ENCODE measurements at places on chromosomes 3 and 15.
A peak's percentile ranks its signal among the peaks of the same experiment; 100 is the strongest.

DNA sequence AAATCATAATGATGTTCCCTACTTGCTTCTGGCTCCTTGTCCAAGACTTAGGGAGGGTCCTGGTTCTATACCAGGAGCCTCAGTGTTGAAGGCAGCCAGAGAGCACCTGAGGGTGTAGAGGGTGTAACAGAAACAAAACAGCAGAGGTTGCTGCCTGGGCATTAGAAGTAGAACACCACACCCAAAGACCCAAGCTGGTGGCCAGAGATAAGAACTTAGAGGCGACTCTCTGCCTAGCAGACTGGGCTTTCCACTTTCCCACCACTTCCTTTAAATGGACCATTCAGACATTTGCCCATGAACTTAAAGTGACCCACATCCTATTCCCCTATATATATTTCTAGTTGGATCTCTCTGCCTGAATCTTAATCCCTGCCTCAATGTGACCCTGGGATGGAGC is 189.8 kb downstream of the KLF13 start:
- no peak for DNase-seq

GRCh38 chr15:75230551-75231371 is 27.4 kb upstream of the GOLGA6C start:
- peak; percentile 61 for DNase-seq

DNA sequence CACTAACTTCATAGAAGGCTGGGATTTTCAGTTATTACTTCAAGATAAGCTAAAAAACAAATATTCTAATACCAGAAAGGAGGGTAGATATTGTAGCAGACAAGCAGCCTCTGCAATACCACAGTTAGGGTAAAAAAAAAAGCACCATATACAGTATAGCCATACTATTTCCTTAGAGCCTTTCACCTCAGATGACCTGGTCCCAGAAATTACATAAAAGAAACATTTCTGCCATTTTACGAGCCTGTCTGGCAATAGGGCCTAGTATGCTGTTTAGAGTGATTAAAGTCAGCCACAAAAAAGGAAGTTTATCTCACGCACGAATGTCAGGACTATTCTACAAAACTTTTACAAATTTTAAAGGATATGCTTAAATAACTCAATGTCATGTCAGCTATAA is 1016.6 kb downstream of the PLOD2 start:
- no peak for DNase-seq

GRCh38 chr3:18531662-18532061 is 106.5 kb upstream of the SATB1 start:
- no peak for DNase-seq

- DNase-seq = no peak
Measured at GRCh38 chr15:74409225-74409624, 24.5 kb downstream of the SEMA7A start.

DNA sequence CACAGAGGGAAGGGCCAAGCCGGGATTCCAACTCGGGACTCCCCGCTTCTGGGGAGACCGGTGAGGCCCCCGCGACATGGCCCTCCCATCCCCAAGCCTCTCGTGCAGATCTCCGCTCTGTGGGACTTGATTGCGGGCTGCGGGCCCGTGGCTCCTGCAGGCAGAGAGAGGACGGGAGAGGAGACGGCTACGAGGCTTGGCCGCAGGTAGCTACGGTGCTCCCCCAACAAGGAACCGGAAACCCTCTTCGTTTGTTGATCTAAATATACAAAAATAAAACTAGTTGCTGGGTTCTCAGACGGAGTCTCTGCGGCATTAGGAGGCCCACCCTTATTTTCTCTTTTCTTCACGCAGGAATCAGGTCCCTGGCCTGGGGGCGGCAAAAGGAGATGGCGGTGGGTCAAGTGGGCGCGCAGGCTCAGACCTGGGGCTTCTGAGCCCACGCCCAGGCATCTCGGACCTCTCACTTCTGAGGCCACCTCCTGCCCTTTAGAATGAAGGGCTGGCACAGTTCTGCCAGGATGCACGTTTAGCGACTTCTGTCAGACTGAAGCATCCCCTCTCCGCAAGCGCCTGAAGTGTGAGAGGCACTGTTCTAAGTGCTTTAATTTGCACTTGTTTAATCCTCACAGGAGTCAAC is 10.9 kb downstream of the GNB5 start:
- peak; percentile 23 for DNase-seq

GRCh38 chr15:65326117-65326526 is 21.6 kb downstream of the RNU5B-1 start:
- peak; percentile 82 for DNase-seq

DNA sequence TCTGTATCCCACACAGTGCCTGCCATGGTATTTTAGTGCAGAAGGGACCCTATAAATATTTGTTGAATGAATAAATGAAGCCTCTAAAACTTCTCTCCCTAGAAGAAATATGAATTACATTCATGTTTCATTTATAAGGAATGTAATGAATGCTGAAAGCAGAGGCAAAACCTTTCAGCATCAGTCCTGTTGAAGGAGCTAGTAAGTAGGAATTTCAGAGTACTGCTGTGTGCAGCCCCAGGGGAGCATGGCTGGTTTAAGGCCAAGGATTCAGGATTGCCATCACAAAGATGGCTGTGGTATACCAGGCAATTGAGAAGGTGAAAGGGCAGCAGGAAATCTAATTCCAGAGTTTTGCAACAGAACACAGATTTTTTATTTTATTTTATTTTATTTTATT is 1131.4 kb downstream of the IGSF11 start:
- DNase-seq = no peak

GRCh38 chr3:120418866-120419490 is 31.8 kb downstream of the FSTL1 start:
- peak; percentile 64 for DNase-seq

GRCh38 chr15:68769702-68770101 is 51.0 kb downstream of the ANP32A start:
- DNase-seq = no peak

GRCh38 chr3:37742574-37743212 is 119.0 kb upstream of the CTDSPL start:
- DNase-seq = no peak

DNA sequence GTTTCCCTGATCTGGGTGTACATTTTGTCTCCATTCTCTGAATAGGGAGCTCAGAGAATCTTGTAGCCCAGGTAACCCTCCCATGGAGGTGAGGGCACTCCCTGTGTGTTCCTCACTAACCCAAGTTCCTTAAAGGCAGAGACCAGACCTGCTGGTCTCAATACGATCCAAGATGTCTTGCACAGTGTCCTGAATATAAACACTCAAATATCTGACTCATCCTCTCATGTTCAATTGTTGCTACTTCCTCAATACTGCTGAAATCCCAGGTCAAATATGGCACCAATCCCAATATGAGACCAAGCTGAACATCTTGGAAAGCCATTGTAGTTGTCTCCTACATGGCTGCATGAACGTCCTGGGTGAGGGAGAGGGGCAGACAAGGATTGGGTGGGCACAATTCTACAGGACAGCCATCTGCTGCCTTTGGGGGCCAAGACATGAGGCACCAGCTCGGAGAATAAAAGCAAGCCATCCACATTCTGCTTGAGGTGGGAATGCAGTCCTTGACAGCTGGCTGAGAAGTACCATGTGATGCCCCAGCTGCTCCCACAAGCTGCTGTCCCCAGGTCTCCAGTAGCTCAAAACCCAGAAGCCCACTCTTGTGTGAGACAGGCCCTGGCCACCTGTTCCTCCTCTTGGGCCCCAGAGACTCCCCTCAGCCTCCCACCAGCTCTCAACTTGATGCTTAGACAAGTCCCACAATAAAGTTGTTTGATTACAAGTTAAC is 18.2 kb downstream of the TBC1D2B start:
- no peak for DNase-seq

DNA sequence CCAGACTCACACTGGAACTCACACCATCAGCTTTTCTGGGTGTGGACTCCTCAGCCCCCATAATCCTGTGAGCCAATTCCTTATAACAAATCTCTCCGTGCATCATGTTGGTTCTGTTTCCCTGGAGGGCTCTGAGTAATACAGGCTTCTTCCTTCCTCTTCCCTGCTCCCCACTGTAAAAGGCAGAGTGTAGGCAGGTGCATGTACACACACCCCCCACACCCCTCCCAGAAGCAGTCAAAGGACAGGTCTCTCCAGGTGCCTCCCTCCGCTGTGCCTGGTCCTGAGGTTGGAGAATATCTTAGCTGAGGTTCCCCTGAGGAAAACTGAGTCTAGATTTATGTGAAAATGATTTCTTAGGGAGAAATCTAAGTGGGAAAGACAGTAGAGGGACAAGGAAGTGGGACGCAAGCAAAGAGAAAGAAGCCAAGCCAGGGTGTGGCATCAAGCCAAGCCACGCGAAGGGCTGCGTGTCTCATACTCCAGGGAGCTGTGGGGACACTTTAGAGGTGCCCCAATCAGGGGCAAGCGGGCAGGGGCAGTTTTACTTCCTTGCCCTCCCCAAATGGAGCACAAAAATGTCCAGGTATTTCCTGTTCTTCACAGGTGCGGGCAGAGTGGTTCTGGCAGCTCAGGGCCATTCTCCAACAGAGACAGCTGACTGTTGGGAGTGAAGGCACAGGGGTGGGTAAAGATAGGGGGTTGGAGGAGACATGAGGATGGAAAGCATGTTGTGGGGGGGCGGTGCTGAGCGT is 86.6 kb downstream of the HMG20A start:
- DNase-seq = no peak

GRCh38 chr3:186385856-186386602 is 24.0 kb upstream of the DGKG start:
- DNase-seq = no peak

DNA sequence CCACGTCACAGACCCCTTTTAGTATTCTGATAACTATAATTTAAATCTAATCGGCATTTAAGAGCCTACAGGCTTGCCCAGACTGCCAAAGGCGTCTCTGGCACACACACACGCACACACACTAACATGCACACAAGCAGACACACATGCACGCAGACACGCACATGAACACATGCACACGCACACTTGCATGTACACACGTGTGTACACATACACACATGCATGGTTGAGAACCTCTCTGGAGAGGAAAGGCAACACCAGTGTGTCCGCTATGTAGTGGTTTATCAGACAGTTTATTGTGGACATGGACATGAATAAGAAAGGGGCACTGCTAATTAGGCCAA is 102.1 kb downstream of the FBLN2 start:
- DNase-seq = no peak

DNA sequence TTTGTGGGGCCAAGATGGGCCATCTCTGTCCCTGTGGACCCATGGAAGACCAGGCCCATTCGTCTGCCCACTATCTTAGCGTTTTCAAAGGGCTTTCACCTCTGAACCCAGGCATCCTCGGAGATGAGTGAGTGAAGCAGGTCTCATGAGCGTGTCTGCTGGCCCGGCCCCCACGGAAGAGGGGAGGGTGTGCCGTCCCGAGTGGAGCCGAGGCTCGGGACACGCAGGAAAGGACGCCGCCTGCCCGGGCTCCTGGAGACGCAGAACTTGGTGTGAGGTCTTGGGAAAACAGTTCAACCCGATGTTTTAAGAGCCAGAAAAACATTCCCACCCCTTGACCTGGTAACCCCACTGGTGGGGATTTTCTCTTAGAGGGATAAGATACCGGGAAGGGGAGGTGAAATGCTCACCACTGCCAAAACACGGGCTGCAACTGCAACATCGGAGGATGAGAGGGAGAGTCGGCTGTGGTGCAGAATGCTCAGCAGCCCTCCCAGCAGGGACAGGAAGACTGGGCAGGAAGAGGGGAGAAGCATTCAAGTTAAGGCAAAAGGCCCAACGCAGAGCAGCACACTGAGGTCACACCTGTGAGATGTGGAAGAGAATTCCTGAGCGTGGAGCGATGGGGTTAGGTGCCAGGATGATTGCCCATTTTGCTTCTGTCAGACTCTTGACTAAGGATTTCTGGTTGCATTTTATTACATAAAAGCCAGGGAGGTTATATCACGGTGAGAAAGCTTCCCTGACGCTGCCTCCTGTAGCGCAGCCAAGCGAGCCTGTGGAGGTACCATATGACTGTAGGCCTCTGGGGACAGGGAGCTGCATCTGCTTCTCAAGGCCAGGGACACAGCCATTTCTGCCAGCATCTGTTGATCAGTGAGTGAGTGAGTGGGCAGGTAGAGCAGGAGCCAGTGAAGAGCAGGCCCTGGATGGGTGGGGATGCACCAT is 14.1 kb upstream of the STAB1 start:
- DNase-seq = no peak

GRCh38 chr15:88312941-88313579 is 56.5 kb upstream of the NTRK3 start:
- no peak for DNase-seq

GRCh38 chr3:190877925-190878324 is 15.4 kb upstream of the GMNC start:
- peak; percentile 38 for DNase-seq

DNA sequence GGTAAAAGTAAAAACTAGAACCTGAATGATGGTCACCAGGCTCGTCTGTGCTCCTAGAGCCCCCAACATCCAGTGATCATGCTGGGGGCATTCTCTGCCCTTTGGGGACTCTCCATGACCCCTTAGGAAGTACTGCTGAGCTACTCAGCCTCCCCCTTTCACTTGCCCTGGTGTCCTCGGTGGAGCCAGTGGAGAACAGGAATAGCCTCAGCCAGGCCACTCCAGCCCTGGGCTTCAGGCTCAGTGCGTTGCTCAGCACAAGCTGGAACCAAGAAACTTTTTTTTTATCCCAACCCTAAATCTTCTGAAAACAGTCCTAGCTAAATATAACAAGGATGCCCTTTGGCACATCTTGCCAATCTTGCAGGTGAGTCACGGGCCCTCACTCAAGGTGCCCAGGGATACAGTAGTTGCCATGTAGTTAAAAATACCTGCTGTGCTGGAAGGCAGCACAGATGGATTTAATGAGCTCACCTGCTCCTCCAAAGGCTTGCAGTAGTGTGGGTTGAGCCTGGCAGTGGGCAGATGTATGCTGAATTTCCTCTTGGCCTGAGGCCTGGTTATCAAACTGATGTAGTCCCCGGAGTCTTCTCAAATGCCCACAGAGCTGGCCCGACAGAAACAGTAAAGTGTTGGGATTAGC is 46.9 kb upstream of the TMEM158 start:
- no peak for DNase-seq

DNA sequence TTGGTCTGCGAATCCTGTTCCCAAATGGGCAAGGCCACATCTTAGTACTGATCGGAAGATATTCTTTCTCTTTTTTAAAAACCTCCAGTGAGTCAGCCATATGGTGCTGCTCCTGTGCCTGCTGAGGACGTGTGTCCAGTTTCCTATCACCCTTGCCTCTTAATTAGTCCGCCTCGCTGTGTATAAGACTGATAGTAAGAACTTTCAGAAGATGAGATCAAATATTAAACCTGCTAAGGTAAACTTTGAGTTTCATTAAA is 612 bp downstream of the UBA5 start:
- DNase-seq = no peak

DNA sequence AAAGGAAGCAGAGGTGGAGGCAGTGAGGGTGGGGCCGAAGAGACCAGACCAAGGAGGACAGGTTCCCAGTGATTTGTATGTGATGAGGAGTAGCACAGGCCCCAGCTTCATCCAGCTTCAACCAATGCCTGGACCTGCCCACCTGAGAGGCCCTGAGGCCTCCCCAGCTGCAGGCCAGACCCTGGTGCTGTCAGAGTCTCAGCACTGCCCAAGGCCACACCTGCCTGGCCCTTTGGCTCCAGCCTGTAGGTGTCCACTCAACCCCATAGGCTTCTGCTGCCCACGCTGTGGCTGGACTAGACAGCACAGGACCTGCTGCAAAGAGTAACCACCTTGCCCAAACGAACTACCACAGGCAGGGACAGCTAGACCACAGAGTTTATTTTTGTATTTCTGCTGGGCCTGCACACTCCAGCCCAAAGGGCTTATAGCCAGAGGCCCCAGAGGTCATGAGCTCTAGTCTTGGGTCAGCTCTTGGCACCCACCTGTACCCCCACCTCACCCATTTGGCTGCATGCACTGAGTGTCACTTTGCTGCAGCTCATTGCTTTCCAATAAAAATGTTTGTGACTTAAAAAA is 81.9 kb upstream of the CDV3 start:
- DNase-seq = no peak

GRCh38 chr3:120364821-120365220 is 15.7 kb upstream of the LRRC58 start:
- no peak for DNase-seq

GRCh38 chr3:102415553-102415952 is 19.3 kb upstream of the ZPLD1 start:
- no peak for DNase-seq
